ENCODE measurements at places on chromosomes 11 and 22.

DNA sequence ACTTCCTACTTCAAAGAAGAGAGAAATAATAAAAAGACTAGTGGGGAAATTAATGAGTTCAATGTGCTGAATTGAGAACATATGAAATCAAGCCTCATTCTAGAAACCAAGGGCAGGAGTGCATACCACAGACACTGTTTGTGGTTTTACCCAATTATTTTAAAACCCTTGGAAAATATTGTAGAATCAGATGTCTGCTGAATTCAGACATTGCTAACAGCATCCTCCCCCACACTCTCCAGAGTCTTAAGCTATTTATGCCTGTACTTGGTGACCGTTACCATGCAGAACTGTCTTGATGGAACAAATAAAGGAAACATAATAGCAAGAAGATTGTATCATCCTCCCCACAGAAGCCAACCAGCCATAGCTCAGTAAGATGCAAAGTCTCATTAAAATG lies 850.1 kb downstream of the NTM start:
- DNase-seq = no peak

GRCh38 chr22:40215266-40215665 lies 37.5 kb downstream of the TNRC6B start:
- no peak for DNase-seq

DNA sequence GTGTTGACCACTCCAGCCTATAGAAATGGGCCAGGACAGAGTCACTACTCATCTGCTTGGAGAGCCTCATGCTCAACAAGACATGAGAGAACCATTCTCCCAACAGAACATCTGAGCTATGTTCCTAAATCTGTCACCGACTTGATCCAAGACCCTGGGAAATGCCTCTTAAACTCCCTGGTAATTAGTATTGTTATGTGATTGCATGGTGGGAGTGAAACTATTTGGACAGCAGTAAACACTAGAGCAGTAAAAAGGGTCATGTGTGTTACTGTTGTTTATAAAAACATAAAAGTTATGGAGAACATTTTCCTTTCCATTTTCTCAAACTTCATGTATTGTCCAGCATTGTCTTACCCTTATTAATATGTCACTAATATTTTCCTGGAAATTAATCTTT lies 369.8 kb upstream of the FAT3 start:
- DNase-seq = no peak

DNA sequence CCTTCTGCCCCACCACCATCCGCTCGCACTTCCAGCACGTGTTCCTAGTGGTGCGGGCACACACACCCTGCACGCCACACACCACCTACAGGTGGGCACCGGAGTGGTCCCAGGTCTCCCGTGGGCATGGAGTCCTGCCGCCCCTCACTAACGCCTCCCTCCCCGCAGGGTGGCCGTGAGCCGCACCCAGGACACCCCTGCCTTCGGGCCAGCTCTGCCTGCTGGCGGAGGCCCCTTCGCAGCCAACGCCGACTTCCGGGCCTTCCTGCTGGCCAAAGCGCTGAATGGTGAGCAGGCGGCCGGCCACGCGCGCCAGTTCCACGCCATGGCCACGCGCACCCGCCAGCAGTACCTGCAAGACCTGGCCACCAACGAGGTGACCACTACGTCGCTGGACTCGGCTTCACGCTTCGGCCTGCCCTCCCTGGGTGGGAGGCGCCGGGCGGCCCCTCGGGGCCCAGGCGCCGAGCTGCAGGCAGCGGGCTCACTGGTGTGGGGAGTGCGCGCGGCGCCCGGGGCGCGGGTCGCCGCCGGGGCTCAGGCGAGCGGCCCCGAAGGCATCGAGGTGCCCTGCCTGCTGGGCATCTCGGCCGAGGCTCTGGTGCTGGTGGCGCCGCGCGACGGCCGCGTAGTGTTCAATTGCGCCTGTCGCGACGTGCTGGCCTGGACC lies 8.5 kb downstream of the SIPA1 start:
- no peak for DNase-seq

GRCh38 chr11:27698872-27699241 lies 1.4 kb downstream of the BDNF start:
- peak; percentile 56 for DNase-seq

- DNase-seq = no peak
Observed at GRCh38 chr22:24455751-24456426, 28.5 kb downstream of the ADORA2A start.

- DNase-seq = no peak
Observed at GRCh38 chr11:65216830-65217229, 35.1 kb downstream of the CAPN1 start.

- DNase-seq = no peak
Observed at GRCh38 chr22:45529105-45529504, 26.4 kb downstream of the FBLN1 start.

GRCh38 chr11:96234866-96235441 lies 108.0 kb downstream of the MAML2 start:
- no peak for DNase-seq

DNA sequence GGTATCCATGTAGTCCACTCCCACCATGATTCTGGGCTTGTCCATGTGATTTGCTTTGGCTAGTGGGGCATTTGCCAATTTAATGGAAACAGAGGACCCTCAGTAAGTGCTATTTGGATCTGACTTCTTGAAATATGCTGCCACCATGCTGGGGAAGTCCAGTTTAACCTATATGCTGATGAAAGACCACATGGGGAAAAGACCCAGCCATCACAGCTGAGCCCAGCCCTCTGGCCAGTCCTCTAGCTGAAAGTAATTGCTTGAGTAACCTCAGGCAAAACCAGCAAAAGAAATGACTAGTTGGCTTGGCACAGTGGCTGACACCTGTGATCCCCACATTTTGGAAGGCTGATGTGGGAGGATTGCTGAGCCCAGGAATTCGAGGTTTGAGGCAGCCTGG lies 61.5 kb downstream of the ATG16L2 start:
- DNase-seq = no peak

- no peak for DNase-seq
Observed at GRCh38 chr11:126166413-126166812, 45.0 kb downstream of the RPUSD4 start.

Measured in activated naive CD4-positive, alpha-beta T cell treated with Interleukin-2 at 50 U/mL for 16 hours (primary cell).